Hippocampal formation (tissue), 2 donors: ENCODE measurements at places on chromosomes 7 and 10.

DNA sequence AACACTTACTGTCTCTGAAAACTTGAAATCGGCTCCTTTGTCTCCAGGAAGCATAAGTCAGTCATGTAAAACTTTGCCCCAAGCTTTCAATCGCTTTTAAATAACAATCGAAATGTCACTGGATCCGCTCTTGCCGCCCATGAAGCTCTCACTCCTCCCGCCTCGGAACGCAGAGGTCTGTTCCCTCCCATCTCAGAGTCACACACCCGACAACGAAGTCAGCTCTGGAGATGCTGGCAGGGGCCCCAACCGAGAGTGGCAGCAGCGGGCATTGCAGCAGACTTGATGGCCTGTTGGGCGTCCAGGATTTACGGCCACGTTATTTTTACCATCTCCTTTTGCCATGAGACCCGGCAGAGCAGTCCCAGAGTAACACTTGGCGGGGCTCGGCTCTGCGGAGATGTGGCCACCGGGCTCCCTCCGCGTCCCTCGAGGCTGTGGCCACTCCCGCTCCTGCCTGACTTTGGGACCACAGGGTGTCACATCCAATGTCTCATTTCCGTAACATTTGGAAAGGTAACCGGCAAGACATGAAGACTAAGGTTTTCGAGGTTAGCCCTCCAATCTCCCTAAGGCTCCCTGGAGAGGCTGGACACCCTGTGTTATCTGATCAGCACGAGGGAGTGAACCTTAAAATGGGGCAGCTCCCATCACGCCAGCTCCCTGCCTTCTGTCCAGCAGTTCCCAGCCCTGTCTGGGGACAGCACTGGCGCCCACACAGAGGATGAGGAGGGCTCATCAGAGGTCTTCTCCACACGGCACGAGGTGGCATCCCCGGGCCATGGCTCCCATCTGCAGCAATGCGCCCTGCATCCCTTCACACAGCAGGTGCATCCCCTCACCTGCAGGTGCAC lies 62.8 kb upstream of the ADGRA1 start:
- DNase-seq: no peak

DNA sequence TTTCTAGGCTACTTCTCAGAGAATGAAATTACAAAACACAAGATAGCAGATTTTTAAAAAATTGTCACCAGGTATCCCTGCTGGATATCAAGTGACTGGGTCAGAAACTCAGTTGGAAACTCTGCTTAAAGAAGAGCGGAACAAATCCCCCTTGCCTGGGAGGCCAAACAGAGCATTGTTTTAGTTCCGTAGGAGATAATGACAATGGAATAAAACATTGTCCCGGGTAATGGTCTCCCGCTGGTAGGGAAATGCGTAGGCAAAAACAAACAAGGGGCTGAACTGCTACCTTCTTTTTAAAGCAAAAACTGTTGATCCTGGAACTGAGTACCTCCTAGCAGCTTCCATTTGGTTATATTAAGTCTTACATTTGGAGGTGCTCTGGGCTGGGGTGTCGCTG lies 21.3 kb upstream of the VAX1 start:
- DNase-seq: no peak

- DNase-seq: peak; percentile 75
Measured at GRCh38 chr10:102117391-102118159, 2.6 kb downstream of the LDB1 start.

DNA sequence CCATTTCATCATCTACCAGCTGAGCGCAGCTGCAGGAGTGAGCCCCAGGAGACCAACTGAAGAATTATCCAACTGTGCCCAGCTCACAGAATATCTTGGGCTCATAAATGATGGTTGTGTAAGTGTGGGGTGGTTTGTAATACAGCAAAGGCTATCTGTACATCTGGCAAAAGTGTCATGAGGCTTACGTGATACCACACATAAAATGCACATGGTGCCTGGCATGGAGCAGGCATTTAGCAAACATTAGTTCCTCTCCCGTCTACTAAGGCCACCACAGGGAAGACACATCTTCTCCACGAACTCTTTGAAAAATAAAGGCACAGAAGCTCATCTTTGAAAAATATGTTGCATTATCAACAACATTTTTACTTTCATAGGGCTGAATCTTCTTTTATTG lies 32.3 kb downstream of the AOAH start:
- DNase-seq: no peak

GRCh38 chr10:72746426-72747363 lies 54.8 kb downstream of the MCU start:
- DNase-seq: no peak

- no peak for DNase-seq
Measured at GRCh38 chr7:37442268-37442667, 6.4 kb downstream of the ELMO1 start.

DNA sequence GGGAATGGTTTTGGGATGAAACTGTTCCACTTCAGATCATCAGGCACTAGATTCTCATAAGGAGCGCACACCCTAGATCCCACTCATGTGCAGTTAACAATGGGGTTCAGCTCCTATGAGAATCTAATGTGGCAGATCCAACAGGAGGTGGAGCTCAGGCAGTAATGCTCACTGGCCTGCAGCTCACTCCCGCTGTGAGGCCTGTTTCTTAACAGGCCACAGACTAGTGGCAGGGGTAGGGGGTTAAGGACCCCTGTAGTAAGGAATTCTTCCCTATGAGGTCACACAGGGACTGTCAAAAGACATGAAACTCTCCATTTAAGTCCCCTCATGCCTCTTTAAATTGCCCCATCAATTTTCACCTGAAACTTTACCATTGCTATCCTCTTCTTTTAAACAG lies 8.0 kb downstream of the HGF start:
- no peak for DNase-seq

DNA sequence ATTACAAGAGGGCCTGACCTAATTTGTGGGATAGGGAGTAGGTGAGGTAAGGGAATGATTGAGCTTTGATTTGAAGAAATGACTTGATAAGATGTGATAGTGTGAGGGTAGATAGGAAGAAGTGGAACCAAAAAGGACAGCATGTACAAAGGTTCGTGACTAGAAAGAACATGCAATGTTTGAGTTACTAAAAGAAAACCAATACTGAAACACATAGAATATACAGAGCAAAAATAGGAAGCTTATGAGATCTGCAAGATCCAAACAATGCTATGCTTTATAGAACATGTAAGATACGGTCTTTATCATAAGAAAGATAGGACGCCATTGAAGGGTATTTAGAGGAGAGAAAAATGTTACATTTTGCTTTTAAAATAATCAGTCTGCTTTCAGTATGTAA lies 343.8 kb downstream of the ATRNL1 start:
- no peak for DNase-seq

- no peak for DNase-seq
Measured at GRCh38 chr7:157347217-157347904, 10.6 kb downstream of the DNAJB6 start.

DNA sequence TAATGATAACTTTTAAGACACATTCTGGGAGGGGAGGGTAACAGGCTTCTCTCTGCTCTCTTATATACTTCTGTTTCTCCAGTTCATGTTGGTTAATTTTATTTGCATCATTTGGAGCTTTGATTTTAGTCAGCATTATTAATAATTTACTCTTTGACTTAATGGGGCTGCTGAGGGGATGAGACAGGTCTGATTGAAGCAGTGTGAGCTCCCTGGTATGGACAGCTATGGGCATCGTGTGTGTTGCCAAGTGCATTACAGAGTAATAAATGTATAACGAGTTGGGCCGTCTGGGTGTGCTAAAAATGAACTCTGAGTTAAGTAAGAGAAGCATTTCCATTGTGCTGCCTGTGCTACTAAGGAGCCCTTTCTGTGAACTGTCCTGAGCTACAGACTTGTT lies 31.7 kb upstream of the IKZF1 start:
- no peak for DNase-seq

DNA sequence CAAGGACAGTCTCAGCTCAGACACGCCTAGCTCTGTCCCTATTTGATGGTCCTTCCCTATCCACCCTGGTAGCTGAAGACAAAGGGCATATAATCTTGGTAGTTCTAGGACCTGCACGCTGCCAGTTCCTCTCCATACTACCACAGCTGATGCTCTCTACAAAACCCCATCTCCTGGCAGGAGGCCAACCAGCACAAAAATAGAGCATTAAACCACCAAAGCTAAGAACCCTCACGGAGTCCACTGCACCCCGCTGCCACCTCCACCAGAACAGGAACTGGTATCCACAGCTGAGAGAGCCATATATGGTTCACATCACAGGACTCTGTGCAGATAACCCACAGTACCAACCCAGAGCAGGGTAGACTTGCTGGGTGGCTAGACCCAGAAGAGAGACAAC lies 299.4 kb downstream of the LRRTM3 start:
- DNase-seq: no peak

- peak; percentile 44 for DNase-seq
Measured at GRCh38 chr10:17644485-17644943, 563 bp downstream of the STAM start.

- DNase-seq: no peak
Measured at GRCh38 chr7:999941-1000935, 17.3 kb downstream of the CYP2W1 start.

DNA sequence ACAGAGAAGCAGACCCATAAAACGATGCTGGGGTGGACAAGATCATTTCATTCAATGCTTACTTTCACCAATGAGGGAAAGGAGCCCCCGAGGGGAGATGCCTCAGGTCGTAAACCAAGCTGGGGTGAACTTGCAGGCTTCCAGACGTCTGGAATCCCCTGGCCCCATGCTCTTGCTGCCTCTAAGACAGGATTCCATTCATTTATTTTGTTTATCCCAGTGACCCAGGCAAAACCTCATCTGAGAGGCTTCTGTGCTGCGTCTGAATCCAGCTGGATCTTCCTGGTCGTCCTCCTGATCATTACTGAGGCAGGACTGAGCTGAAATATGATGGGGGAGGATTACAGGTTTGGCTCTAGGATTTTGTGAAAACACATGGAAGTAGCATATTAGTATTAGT lies 182.9 kb downstream of the MYOF start:
- no peak for DNase-seq

DNA sequence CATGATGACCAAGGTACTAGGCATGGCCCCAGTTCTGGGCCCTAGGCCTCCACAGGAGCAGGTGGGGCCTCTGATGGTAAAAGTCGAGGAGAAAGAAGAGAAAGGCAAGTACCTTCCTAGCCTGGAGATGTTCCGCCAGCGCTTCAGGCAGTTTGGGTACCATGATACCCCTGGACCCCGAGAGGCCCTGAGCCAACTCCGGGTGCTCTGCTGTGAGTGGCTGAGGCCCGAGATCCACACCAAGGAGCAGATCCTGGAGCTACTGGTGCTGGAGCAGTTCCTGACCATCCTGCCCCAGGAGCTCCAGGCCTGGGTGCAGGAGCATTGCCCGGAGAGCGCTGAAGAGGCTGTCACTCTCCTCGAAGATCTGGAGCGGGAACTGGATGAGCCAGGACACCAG lies 7.4 kb downstream of the ZSCAN21 start:
- no peak for DNase-seq

GRCh38 chr7:157560258-157560654 lies 223.5 kb downstream of the DNAJB6 start:
- no peak for DNase-seq

- no peak for DNase-seq
Measured at GRCh38 chr7:47546171-47546570, 35.7 kb downstream of the TNS3 start.

DNA sequence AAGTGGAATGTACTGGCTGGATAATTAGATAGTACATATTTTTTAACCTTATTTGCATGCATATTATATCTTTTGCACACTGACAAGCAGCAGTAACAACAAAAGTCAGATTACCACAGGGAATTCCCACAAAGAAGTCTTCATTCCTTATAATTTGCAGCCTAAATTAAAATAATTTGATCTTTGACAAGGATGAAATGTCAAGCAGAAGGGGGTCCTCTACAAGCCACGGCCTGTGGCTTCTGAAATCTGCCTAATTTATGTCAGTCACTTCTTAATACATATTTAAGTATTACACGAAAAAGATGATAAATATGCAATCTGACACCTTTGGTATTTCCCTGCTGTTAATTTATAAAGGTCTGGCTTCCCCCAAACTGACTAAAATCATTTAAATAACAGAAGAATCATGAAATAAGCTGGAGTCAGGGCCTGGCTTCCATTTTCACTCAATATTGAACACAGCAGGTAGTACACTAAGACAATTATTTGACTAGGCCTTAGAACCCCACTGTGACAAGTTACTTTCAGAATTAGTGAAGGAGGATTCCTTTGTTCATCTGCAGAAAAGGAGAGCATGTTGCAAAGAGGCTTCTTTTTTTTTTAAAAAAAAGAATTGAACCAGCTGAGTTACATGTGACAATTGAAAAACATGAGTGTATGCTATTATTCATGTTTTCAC lies 351.1 kb upstream of the ETV1 start:
- DNase-seq: no peak

- DNase-seq: no peak
Measured at GRCh38 chr10:78432583-78432982, 398.9 kb downstream of the RPS24 start.

GRCh38 chr10:27600930-27601329 lies 96.8 kb downstream of the RAB18 start:
- no peak for DNase-seq

GRCh38 chr7:17781491-17782215 lies 158.6 kb downstream of the SNX13 start:
- DNase-seq: no peak

- no peak for DNase-seq
Measured at GRCh38 chr7:151702961-151703360, 174.0 kb downstream of the PRKAG2 start.

DNA sequence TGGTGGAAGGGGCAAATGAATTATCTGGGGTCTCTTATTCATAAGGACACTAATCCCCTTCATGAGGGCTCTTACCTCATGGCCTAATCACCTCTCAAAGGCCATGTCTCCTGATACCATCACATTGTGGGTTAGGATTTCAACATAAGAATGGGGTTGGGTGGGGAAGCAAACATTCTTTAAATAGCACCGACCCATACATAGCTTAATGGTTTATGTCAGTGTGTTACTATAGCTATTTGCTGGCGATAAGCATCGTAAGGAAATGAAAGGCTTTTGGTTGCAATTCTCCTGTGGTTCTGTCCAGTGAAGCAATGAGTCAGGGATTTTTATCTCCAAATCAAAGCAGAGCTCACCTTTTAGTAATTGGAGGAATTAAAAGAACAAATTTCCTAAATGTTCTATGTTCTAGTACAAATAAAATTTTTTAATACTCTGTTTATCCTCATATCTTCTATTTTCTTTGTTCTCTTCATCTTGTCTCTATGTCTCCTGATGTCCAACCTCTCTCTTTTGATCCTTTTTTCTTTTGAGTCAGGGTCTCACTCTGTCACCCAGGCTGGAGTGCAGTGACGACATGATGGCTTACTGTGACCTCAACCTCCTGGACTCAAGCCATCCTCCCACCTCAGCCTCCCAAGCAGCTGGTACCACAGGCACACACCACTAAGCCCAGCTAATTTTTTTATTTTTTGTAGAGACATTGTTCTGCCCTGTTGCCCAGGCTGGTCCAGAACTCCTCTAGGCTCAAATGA lies 57.0 kb upstream of the GLCCI1 start:
- DNase-seq: no peak

- no peak for DNase-seq
Measured at GRCh38 chr7:68604541-68604940, 993.7 kb upstream of the AUTS2 start.

GRCh38 chr10:110361800-110362456 lies 57.2 kb upstream of the SMNDC1 start:
- DNase-seq: no peak

GRCh38 chr7:41637049-41637448 lies 65.8 kb downstream of the INHBA start:
- DNase-seq: no peak

GRCh38 chr10:6522230-6522629 lies 57.8 kb downstream of the PRKCQ start:
- no peak for DNase-seq
